Activated T-cell treated with anti-CD3 and anti-CD28 coated beads, Interleukin-2, amount 50 U/mL, for 1 hour (primary cell): ENCODE measurements at places on chromosomes 3 and 15.

DNA sequence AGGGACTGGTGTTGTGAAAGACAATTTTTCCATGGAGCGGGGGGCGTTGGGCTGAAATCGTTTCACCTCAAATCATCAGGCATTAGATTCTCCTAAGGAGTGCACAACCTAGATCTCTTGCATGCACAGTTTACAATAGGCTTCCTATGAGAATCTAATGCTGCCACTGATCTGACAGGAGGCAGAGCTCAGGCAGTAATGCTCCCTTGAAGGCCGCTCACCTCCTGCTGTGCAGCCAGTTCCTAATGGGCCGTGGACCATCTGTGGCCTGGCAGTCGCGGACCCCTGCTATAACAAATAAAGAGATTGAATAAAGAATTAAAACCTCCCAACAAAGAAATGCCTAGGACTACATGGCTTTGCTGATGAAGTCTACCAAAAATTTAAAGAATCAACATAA is 25.3 kb upstream of the ANKRD28 start:
- DNase-seq, result no peak

DNA sequence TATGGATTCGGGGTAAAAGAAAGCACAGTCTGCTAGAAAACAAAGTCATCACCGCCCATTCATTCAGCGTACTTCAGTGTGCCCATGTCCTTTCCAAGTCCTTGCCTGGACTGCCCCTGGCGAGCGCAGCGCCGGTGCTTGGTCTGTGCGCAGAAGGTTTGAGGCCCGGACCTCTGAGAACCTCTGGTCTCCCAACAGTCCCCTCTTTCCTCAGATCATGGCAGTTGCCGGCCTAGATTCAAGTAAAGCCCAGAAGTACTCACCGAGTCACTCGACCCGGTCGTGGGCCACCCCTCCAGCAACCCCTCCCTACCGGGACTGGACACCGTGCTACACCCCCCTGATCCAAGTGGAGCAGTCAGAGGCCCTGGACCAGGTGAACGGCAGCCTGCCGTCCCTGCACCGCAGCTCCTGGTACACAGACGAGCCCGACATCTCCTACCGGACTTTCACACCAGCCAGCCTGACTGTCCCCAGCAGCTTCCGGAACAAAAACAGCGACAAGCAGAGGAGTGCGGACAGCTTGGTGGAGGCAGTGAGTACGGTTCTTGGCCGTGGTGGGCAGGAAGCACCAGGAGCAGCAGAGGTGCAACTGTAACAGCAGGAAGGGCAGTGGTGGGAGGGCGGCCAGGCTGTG is 36.3 kb downstream of the CHDH start:
- DNase-seq, result no peak

DNA sequence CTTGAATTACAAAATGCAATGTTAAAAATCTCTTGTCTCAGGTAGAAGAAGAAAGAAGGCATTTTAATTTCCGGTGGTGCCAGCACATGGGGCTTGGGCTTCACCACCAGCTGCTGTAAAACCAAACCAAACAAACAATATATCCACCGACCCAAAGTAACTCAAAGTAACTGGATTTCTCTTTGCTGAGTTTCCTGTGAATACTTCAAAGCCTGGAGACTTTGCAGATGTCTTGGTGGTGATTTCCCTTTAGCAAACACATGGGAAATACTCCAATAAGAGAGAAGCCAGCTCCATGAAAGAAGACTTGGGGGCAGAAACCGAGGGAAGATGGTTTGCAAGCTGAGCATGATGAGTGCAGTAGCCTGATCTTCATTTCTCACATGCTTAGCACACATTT is 62.6 kb downstream of the EIF4E3 start:
- no peak for DNase-seq

DNA sequence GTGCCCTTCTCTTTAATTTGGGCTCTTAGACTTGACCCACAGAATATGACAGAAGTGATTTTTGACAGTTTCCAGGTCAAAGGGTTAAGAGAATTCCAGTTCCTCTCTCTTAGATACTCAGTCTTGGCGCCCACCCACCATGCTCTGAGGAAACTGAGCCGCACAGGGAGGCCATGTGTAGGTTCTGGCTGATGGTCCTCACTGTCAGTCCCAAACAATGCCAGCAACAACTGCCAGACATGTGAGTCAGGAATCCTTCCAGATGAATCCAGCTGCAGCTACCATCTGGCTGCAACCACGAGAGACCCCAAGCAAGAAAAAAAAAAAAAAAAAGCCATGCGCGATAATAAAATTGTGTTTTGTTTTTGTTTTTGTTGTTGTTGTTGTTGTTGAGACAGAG is 326.6 kb downstream of the MAGI1 start:
- DNase-seq, result no peak

DNA sequence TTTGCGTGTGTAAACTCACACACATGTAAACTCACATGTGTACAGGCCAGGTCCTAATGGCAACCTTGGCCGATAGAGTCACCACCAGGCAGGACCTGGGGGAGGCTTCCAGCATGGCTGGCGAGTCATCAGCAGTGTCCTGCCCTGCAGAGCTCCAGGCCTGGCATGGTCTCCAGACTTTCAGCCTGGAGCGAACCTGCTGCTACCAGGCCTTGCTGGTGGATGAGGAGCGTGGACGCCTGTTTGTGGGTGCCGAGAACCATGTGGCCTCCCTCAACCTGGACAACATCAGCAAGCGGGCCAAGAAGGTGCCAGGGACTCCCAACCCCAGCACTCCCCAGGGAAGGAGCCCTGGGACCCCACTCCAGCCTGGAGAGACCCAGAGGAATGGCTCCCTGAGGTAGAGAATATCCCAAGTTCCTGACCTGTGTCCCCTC is 1.0 kb downstream of the SEMA3B start:
- no peak for DNase-seq
